Airway epithelial cell (primary cell): ENCODE measurements at places on chromosomes 11 and 22. TPM values are rescaled to one million over a fixed set of nuclear protein-coding genes. Genes with fewer than 3 reads are reported as not detected.

FERMT3 gene
- 0.14 TPM in 2 replicates for total RNA-seq

TRIM48 gene
- total RNA-seq: not detected in 2 replicates

HDAC10 gene
- total RNA-seq: 26.7 and 37.4 TPM in 2 replicates

DMC1 gene
- total RNA-seq: 1.6 and 24.8 TPM in 2 replicates

JAML gene
- total RNA-seq: not detected in 2 replicates

STARD10 gene
- total RNA-seq: 100 and 101 TPM in 2 replicates

FOLH1 gene
- total RNA-seq: 0.63 TPM in 1 of 2 replicates, not detected in the other

C11orf42 gene
- not detected in 2 replicates for total RNA-seq

SEC14L6 gene
- total RNA-seq: not detected in 2 replicates

ABCC8 gene
- 0.42 TPM in 1 of 2 replicates, not detected in the other for total RNA-seq

ART1 gene
- total RNA-seq: not detected in 2 replicates

ARHGAP8 gene
- total RNA-seq: 29.4 and 36.8 TPM in 2 replicates

MS4A7 gene
- total RNA-seq: not detected in 2 replicates

CDC42BPG gene
- total RNA-seq: 15.9 and 17.4 TPM in 2 replicates

MS4A12 gene
- not detected in 2 replicates for total RNA-seq

EHBP1L1 gene
- total RNA-seq: 40.9 and 63.1 TPM in 2 replicates

CRYBB2 gene
- total RNA-seq: not detected in 2 replicates

DEPDC7 gene
- total RNA-seq: 2.1 and 6.1 TPM in 2 replicates
